H1 (cell line): ENCODE measurements at places on chromosomes 12 and 14. TPM values are rescaled to one million over a fixed set of nuclear protein-coding genes. Genes with fewer than 3 reads are reported as not detected.
A peak's percentile ranks its signal among the peaks of the same experiment; 100 is the strongest.

The FAM90A1 gene
- polyA plus RNA-seq = 0.21 and 0.52 TPM in 2 replicates

DNA sequence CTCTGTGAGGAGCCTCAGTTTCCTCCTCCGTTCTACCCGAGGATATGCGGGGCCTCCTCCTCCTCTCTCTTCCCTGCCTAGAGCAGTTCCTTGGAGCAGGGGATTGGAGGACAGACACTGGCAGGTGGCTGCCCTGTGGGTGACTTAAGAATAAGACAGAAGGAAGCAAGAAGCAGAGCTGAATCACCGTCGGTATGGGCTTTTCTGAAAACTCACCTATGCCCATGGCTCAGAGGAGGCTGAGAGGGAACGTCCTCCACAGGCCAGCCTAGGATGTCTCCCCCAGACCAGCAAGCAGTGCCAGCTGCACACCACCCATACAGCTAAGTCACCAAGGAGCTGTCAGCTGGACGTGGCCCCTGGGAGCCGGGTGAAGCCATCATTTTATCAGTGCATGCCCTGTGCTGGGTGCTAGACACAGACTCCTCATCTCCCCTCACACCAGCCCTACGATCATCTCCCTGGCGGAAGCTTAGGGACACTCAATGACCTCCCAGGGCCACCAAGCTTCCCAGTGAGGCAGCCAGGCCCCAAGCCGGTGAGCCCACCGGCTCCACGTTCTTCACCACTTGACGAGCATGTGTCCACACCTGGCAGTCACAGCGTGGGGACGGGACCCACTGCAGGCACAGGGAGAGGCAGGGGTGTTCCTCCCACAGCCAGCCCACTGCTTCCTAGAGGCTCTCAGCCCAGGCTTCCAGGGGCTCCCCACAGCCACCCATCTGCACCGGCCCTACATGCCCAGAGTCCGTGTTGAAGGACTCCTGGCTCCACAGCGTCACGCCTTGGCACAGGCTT, 21.4 kb downstream of the ITPK1 start:
- no peak for DNase-seq

DNA sequence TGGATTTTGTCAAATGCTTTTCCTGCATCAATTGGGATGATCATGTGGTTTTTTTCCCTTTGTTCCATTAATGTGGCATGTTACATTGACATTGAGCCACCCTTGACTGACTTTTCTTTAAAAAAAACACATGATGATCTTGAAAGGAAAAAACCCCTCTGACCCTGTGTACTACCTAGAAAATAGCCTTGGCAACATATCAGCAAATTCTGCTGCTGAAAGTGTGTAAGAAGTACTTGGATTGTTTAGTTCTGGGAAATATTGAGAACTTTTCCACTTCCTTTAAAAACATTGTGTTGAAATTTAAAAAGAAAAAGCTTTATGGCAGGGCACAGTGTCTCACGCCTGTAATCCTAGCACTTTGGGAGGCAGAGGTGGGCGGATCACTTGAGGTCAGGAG, 20.7 kb downstream of the ACACB start:
- DNase-seq = no peak

GRCh38 chr12:213527-213932, 427 bp downstream of the SLC6A12 start:
- DNase-seq = no peak

GRCh38 chr14:59275668-59276067, 87.2 kb downstream of the DAAM1 start:
- no peak for DNase-seq

GRCh38 chr14:93984987-93985410, 8.6 kb upstream of the ASB2 start:
- peak; percentile 65 for DNase-seq

- DNase-seq = no peak
These were observed 170.0 kb upstream of the VASH1 start for GRCh38 chr14:76591266-76591665.

DNA sequence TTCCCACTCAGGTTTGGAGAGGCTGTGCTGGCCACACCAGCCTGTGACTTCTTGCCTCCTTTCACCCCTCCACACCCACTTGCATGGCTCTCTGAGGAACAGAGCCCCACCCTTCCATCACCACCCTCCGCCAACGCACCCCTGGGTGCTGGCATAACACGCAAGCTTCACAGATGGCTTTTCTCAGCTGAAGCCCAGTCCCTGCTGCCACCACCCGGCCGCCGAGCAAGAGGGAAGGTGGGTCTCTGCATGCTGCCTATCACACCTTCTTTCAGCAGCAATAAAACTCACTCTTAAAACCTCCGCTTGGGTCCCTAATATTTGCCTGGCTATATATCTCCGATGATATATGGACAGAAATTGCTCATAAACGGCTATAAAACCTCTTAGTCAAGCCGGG, 41.6 kb downstream of the SMUG1 start:
- no peak for DNase-seq
